GM23248 (cell line): ENCODE measurements at places on chromosomes 13 and 19.

GRCh38 chr13:92346046-92346445 is 880.6 kb upstream of the GPC6 start:
- no peak for DNase-seq

GRCh38 chr19:33806434-33806881 is 9.8 kb downstream of the KCTD15 start:
- DNase-seq, result no peak

DNA sequence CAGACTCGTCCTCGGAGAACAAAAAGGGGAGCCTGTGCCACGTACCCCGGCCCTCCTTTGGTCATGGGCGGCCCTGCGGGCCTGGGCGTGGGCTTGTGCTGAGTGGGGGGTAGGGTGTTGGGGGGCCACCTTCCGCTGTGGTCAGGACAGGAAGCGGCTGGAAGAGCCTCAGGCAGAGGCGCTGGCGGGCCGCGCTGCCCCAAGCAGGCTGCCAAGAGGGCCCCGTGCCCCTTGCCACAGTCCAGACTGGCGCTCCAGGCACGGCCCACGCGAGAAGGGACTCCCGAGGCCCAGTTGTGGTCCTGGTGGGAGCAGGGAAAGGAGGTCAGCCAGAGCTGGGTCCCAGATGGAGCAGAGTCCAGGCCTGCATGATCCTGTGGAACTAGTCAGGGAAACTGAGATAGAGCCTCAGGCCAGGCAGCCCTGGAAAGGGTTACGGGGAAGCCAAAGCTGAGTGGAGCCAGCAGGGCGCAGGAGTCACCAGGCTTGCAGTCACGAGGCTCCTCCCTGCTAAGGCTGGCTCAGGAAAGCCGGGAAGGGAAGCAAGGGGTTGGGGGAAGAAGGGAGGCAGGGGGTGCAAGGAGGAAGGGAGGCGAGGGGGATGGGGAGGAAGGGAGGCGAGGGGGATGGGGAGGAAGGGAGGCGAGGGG is 135.0 kb downstream of the CRYL1 start:
- DNase-seq, result peak; percentile 13

GRCh38 chr13:96417939-96418685 is 328.2 kb downstream of the HS6ST3 start:
- DNase-seq, result no peak

- DNase-seq, result peak; percentile 39
Observed at GRCh38 chr13:95296326-95296925, 4.8 kb downstream of the ABCC4 start.

DNA sequence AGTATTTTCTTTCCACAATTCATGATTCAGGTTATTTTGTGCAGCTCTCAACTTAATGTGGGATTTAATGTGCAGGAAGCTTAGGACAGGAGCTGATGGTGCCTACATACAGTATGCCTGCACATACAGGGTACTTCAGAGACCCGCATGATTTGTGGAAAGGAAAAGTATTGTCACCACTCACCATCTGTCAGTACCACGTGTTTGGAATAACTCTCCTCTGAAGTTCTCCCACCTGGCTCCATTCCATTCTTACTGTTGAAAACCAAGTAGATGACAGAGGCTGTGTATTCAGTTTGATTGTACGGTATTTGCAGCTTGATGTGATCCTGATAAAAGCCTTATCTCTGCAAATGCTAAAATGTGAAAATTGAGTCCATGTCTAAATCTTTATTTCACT is 85.7 kb downstream of the ZAR1L start:
- DNase-seq, result no peak

GRCh38 chr13:113371061-113371460 is 7.1 kb upstream of the GRTP1 start:
- no peak for DNase-seq

DNA sequence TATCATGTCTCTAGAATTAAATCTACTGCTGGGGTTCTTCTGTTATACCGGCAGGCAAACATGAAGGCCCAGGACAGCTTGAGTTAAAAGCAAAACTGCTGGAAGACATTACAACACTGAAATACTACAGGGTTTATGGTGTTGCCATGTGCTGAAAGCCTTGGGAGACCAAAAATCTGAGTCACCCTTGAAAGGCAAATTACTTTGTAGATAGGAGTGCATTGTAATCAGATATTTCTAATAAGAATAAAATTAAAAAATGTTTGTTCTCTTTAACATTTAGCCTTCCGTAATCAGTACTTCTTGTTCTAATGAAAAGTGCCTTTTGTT is 181.3 kb downstream of the PCDH9 start:
- DNase-seq, result no peak

- DNase-seq, result peak; percentile 15
Observed at GRCh38 chr13:26538363-26539317, 18.8 kb upstream of the WASF3 start.

- DNase-seq, result no peak
Observed at GRCh38 chr19:19749117-19749907, 16.4 kb upstream of the ZNF14 start.

GRCh38 chr19:1133471-1133929 is 29.7 kb downstream of the GPX4 start:
- no peak for DNase-seq

GRCh38 chr13:66700117-66700601 is 530.0 kb downstream of the PCDH9 start:
- DNase-seq, result no peak

DNA sequence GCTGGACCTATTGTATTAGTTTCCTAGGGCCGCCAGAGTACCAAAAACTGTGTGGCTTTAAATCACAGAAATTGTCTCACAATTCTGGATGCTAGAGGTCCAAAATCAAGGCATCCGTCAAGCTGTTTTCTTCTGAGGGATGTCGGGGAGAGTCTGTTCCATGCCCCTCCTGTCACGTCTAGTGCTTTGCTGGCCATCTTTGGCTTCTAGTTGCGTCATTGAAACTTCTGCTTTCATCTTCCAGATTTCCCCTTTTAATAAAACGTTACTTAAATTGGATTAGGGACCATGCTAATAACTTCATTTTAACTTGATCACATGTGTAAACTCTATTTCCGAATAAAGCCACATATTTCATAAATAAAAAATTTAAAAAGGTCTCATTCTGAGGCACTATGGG is 47.5 kb downstream of the TRPM4 start:
- DNase-seq, result no peak

- DNase-seq, result peak; percentile 71
Observed at GRCh38 chr19:1213391-1214286, 8.1 kb downstream of the STK11 start.

- DNase-seq, result no peak
Observed at GRCh38 chr19:10742476-10742875, 24.6 kb downstream of the DNM2 start.

DNA sequence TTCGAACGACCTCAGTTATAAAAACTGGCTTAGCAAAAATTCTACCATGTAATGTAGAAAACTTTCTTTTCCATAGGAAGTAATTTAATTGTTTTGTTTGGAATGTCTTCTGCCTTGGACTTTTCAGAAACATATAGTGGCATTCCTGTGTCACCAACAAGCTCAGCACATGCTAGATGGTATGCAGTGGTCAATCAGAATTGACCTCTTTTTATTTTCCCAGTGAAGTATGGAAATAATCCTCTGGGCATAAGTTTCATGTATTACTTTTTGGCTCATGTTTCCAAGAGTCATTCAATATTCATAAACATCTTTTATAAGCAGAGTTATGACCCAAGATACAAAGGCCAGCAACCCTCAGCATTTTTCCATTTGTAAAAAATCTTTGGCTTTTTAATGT is 33.6 kb downstream of the NALCN start:
- no peak for DNase-seq

- no peak for DNase-seq
Observed at GRCh38 chr13:23688336-23688735, 118.1 kb downstream of the TNFRSF19 start.

DNA sequence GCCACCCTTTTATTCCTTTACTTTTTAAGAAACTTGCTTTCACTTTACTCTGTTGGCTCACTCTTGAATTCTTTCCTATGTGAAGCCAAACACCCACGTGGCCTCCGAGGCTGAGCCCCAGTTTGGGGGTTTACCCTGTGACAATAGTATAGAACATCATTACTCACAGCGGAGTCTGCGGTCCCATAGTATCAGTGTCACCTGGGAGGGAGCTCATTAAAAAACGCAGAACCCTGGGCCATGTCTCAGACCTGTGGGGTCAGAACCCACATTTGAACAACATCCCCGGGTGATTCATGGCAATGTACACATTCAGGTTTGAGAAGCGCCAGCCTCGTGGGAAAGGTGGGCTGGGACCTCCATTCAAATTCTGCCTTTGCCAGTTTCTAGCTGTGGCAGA is 36.0 kb upstream of the UBL3 start:
- no peak for DNase-seq

- no peak for DNase-seq
Observed at GRCh38 chr19:41796362-41796761, at the start of gene CEACAM3. TSS of gene CEACAM3 (plus strand) at chr19:41796587. CDS start at chr19:41796678, 91 bp downstream.

GRCh38 chr13:92592757-92593156 is 633.9 kb upstream of the GPC6 start:
- DNase-seq, result no peak

GRCh38 chr13:106562301-106562700 is 5.6 kb downstream of the ARGLU1 start:
- DNase-seq, result no peak

DNA sequence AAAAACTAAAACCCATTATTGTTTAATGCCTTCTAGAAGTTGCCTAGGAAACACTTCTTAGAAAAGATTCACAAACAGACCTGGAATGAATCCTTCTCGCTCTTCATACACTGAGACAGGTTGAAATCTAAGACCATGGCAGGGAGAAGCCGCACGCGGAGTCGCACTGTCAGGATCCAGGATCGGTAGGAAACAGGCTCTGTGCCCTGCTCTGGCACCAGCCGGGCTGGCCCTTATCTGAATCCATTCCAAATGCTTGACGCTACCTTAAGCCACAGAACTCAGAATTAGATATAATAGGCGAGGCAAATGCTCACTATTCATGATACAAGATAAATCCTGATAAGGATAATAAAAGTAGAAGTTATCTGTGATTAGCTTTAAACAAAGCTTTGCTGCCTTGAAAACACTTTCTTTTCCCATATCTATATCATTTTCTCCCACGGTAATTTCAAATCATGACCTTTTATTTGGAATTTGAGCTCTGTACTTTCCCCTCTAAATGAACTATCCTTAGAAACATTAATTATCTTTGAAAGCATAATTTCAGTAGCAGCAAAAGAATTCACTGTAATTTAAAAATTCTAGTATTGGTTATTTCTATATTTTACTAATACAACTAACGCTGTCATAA is 385.6 kb downstream of the IRS2 start:
- DNase-seq, result no peak

- DNase-seq, result no peak
Observed at GRCh38 chr13:113120300-113121182, 2.1 kb upstream of the F10 start.

DNA sequence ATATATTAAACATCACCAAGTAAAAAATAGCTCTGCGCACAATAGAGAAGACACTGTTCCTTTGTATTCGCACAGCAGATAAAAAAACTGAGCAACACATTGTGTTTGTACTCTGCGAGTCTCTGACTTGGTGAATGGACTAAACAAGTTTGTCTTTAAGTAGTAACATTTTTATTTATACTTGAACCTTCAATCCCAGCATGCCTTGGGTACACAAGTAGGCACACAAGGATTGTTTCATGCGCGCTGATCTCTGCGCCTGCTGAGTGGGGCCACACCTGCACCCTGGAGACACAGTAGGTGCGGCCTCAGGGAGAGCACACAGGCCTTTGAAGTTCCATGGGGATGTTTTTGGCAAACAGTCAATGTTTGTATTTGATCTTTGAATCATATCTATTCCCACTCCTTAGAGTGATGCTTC is 318.9 kb downstream of the MYO16 start:
- DNase-seq, result peak; percentile 18

GRCh38 chr13:51605698-51606097 is 21.4 kb downstream of the WDFY2 start:
- peak; percentile 43 for DNase-seq

DNA sequence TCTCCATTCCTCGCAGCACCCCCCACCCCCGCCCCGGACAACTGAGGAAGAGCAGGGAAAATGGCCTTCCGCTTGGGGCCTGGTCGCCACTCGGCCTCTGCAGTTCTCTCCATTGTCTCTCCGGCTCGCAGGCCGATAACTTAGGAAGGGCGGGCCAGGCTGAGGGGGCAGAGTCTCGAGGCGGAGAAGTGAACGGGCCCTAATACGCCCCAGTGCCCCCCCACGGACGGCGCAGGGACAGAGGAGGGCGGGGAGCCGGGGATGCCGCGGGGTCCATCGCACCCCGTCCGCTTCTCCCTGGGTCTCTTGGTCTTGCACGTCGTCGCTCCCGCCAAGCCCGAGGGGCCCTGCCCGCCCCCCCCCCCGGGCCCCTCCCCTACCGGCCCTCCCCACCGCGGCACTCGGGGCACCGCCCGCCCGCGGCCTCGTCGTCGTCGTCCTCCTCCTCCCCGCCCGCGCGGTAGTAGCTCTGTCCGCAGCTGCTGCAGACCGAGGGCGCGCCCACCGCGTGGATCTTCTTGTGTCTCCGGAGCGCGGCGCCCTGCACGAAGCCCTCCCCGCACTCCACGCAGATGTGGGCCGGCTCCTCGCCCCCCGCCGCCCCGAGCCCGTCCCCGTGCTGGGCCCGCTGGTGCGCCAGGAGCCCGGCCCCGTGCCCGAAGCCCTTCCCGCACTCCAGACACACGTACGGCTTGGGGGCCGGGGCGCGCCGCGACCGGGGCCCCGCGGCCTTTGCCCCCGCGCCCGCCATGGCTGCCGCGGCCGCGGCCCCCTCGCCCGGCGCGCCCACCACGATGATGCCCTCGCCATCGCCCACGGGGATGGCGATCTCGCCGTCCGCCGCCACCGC is 33.2 kb downstream of the ZNF787 start:
- DNase-seq, result no peak

GRCh38 chr19:29145756-29146155 is 67.2 kb downstream of the UQCRFS1 start:
- DNase-seq, result no peak

DNA sequence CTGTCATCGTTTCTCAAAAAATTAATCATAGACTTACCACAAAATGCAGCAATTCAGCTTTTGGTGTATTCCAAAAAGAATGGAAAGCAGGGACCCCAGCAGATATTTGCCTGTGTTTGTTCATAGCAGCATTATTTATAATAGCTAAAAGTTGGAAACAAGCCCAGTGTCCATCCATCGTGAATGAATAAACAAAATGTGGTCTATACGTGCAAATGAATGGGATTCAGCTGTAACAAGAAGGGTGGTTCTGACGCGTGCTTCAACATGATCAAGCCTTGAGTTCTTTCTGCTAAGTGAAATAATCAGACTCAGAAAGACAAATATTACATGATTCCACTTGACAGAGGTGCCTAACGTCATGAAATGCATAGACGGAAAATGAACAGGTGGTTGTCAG is 36.4 kb downstream of the PSG11 start:
- DNase-seq, result no peak

GRCh38 chr19:2385053-2385721 is 25.1 kb downstream of the TMPRSS9 start:
- DNase-seq, result peak; percentile 87

- peak; percentile 91 for DNase-seq
Observed at GRCh38 chr19:850221-850978, 1.7 kb upstream of the ELANE start.

GRCh38 chr13:22128441-22129408 is 457.9 kb downstream of the FGF9 start:
- no peak for DNase-seq

DNA sequence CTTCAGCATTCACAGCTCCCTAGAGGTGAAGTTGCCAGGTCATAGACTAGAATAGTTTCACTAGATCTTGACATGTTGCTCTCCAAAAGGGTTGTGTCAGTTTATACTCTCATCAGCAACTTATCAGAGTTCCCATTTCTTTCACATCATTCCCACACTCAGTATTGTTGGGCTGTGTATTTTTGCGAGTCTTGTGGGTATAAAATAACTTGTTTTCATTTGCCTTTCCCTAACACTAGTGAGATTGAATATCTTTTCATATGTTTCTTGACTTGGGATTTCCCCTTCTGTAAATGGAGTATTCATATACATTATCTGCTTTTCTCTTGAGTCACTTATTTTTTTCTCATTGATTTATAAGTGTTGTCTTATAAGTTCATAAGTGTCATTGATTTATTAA is 55.2 kb upstream of the GPR183 start:
- no peak for DNase-seq
